ENCODE measurements at places on chromosomes 12 and 14.

- no peak for DNase-seq
Observed at GRCh38 chr12:9745199-9745598, 12.3 kb upstream of the CLECL1 start.

- DNase-seq, result no peak
Observed at GRCh38 chr14:92400579-92401444, 77.8 kb downstream of the SLC24A4 start.

GRCh38 chr12:109232731-109233130 lies 76.4 kb downstream of the FOXN4 start:
- no peak for DNase-seq

- DNase-seq, result no peak
Observed at GRCh38 chr14:67679006-67679405, 4.6 kb upstream of the VTI1B start.

- no peak for DNase-seq
Observed at GRCh38 chr12:89801284-89801683, 92.6 kb upstream of the ATP2B1 start.

- DNase-seq, result no peak
Observed at GRCh38 chr12:107356937-107357295, 263.6 kb upstream of the CRY1 start.

GRCh38 chr12:107655281-107656065 lies 30.1 kb upstream of the PWP1 start:
- no peak for DNase-seq

- no peak for DNase-seq
Observed at GRCh38 chr14:23122086-23122485, 3.0 kb upstream of the CEBPE start.

- no peak for DNase-seq
Observed at GRCh38 chr14:24794644-24795305, 160.8 kb upstream of the GZMB start.

DNA sequence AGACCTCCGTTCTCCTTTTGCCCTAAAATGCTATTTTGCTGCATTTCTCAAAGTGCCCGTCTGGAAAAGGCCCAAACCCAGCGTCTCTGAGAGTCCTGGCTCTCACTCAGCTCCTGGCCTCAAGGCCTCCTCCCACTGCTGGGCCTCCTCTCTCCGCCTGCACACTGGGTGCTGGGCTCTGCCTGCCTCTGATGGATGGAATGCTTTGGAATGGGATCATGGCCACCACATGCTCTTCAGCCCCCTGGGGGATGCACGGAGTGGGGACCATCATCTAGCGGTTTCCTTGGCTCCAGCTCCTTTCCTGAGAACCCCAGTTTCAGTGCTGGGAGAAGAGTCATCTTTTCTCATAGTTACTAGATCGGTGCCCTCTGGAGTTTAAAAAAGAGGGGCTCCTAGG lies 65.2 kb downstream of the KDM2B start:
- DNase-seq, result no peak

DNA sequence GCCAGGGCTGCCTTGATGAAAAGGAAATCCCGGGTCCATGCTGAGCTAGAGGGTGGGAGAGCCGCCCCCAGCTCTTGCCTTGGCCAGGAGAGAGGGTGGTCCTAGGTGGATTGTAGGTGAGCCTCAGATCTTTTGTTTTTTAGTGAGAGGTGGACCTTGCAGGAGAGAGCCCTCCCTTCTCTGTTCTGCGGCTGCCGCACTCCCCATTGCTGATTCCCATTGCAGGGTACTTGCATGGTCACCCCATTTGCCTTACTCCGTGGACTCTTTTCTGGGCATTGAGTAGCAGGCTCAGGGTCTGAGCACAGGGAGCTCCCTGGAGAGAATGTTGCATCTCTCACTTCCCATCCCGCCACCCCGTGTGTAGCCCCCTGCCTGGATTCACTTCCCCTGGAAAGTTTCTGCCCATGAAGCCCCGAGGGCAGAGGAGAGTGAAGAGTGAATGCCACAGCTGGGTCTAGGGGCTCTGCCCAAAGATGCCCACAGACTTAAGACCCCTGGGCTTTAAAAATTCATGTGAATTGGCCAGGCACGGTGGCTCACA lies 10.2 kb downstream of the VASH1 start:
- DNase-seq, result no peak

DNA sequence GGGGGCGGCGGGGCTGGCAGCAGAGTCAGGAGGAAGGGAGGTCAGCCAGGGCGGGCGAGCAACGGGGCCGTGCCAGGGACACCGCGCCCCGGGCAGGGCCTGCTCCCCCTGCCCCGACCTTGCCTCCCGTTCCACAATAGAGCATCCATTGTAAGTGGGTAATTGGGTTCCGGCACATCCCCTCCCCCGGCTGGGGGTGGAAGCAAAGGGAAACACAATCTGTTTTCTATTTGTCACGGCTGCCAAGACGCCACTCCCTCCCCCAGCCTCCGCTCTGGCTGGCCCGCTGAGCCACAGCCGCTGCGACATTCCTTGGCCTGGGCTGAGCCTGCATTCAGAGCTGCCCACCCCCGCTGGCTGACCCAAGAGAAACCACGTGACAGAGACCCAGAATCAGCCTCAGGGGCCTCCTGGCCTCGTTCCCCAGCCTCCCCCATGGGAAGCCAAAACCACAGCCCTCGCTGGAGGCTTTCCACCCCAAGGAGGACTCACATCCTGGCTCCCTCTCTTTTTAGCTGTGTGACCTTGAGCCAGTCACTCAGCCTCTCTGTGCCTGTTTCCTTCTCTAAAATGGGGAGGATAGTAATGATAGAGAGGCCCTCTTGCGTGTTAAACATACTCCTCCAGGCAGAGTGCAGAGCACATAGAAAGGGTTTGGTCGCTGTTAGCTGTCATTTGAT lies 117.6 kb downstream of the SCARB1 start:
- no peak for DNase-seq

DNA sequence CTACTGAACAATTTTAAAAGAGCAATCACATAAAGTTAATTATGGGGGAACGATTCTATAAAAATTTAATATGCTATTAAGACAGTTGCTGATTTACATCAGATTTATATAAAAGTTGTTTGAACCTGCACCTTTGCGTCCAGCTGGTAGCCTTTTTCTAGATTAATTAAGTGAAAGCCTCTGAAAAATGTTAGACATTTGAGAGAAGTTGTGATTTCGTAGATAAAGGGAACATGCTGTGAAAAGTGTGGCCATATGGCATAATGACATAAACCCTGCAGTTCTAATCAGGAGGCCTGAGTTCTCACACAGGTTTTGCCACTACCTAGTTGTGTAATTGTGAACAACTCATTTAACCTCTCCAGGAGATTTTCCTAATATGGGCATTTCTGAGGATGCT lies 187.2 kb downstream of the TMTC2 start:
- DNase-seq, result no peak

DNA sequence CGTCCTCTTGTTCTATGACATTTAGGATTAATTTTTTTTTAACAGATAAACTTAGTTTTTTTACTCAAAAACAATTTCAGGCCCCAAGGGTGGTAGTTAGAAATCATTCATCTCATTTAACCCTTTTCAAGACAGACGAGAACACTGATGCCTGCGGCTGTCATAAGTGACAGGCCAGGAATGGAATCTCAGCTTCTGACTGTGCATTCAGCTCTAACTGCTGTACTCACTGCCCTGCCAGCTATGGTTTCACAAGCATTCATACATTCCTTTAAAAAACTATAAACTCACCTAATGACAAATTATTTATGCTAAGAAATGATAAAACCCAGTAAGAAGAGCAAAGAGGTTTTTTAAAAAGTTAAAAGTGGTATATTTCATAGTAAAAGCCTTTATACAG lies 8.8 kb downstream of the DENND5B start:
- DNase-seq, result no peak

- no peak for DNase-seq
Observed at GRCh38 chr12:19052689-19053088, 76.8 kb upstream of the PLEKHA5 start.

DNA sequence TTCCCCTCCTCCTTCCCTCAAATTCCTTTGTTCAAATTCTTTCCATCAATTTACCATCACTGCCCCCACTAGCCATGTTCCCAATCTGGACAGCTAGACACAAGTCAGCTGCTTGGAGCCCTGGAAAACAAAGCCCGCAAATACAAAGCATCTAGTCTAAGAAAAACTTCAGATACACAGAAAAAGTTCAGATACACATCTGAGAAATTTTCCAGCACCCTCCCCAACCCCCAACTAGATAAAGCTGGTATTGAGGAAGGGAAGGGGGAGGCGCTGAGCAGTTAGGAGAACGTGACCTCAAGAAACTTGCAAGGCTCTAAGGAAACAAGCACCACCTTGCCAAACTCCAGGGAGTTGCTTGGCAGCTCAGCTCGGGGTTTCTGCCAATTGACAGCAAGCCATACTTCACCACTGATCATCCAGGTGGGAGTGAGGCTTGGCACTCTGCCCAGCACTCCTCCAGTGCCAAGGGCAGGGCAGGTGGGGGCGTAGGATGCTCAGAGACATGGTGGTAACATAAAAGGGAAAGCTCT lies 5.1 kb upstream of the CNIH1 start:
- no peak for DNase-seq

DNA sequence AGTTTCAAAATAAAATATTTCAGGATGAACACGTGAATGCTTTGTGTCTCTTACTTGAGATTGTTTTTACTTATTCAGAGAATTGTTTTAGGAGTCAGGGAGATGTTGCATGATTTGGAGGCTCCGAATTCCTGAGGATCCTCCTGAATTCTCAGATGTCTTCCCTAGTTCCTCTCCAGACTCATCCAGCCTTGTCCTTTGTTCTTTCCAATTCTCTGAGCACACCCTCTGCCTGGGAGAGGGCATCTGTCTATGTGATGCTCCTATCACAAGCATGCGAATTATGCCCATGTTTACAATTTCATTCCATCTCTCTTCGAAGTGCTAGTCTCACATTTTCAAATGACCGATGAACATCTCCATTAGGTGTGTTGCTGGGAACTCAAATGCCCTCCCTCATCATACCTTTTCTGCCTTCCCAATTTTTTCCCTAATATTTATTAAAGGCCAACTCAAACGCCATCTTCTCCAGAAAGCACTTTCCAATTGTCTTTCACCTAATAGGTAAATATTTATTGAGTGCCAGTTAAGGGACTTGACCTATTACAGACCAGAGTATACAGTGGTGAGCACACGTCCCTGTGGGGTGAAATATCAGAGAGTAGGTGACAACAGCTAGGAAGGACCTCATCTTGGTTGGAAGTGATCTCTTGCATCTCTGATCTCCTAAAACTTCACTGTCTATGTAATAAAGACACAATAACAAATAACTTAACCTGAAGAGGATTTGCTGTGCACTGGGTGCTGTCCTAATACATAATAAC lies 64.4 kb downstream of the ARF6 start:
- DNase-seq, result no peak

DNA sequence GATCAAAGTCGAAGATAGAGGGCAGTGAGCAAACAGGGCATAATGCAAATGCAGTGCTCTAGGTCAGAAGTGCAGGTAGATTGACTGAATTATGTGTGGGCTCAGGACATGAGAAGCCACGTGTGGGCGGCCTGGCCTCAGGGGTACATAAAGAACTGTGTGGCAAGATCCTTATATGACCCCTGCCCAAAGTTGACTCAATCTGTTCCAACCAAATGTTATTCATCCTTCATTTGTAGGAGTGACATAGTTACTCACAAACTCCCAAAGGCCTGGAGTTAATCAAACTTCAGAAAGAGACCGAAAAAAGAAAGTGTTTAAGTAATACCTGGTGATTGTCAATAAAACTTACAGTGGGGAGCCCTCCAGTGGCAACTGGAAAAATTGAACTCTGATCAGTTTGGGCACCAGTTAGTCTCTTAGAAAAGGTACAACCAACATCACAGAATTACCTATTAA lies 150.4 kb upstream of the FAR2 start:
- DNase-seq, result no peak

GRCh38 chr12:6644903-6645302 lies 2.3 kb downstream of the ACRBP start:
- no peak for DNase-seq

Measured in memory B cell (primary cell).